ENCODE measurements at places on chromosomes 12 and 14.

- DNase-seq: no peak
These were observed 70.7 kb upstream of the PSMA6 start for GRCh38 chr14:35221462-35221861.

GRCh38 chr14:92846162-92846897 is 52.2 kb downstream of the GOLGA5 start:
- peak; percentile 97 for DNase-seq

DNA sequence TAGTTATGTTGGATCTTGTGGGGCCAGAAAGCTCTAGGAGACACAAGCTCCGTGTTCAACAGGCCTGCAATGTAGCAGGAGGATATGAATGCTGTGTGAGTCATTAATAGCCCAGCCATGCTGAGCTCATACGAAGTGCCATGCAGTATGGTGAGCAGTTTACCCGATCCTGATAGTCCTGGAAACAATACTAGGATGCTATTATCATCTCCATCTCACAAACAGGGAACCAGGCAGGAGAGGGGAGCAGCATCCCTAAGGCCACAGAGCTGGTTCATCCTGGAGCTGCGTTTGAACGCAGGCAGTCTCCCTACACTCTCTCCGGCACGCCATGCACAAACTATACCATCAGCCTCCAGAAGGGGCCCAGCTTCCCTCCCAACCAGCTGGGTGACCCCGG is 20.5 kb downstream of the TTC7B start:
- peak; percentile 68 for DNase-seq

DNA sequence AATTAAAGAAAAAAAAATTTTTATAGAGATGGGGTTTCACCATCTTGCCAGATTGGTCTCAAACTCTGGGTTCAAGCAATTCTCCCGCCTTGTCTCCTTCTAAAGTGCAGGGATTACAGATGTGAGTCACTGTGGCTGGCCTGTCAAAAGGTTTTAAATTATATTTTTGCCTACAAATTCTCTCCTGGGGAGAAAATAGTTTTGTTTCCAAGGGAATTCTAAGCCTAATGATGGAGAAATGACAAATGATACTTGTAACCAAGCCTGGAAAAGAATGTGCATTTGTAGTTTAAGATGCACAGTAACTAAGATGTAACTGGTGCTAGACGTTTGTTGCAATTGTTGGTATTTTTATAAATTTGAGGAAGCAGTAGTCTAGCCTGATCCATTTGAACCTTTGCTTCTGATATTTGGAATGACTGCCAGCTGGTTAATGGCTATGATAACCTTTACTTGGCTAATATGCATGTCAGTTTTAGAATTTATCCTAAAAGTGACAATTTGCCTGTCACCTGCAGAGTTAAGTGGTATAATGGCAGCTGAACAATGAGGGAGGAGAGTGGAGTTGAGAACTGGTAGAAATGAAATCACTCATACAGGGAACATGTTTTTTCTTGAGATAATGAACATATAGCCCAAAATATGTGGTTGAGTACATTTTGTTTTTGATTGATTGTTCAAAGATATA is 148.0 kb downstream of the FUT8 start:
- no peak for DNase-seq

DNA sequence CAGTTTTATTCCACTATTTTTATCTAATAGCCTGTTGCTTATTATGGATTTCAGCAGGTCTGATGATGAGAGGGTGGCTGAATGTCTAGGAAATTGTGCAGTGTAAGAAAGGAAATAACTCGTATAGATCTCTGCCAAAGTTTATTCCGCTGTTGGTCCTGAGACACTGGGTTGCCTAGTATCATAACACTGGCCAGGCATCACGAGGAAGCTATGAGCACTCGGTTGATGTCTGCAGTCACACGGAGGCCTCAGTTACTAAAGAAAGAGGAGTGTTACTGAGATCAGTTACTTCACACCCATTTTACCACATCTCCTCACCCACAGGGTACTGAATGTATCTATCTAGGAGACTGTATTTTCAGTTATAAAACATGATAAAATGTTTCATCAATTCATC is 21.9 kb downstream of the BHLHE41 start:
- DNase-seq: no peak

- no peak for DNase-seq
These were observed 4.1 kb downstream of the PHB2 start for GRCh38 chr12:6966351-6966750.

- DNase-seq: no peak
These were observed 50.6 kb upstream of the ETV6 start for GRCh38 chr12:11598900-11599299.

- DNase-seq: no peak
These were observed 38.6 kb upstream of the GNG2 start for GRCh38 chr14:51821822-51822221.
